ENCODE measurements at places on chromosomes 1 and 21. TPM values are rescaled to one million over a fixed set of nuclear protein-coding genes. Genes with fewer than 3 reads are reported as not detected.

Gene FAM72D
- total RNA-seq = 6.1 TPM

Gene POU3F1
- not detected for total RNA-seq

DNA sequence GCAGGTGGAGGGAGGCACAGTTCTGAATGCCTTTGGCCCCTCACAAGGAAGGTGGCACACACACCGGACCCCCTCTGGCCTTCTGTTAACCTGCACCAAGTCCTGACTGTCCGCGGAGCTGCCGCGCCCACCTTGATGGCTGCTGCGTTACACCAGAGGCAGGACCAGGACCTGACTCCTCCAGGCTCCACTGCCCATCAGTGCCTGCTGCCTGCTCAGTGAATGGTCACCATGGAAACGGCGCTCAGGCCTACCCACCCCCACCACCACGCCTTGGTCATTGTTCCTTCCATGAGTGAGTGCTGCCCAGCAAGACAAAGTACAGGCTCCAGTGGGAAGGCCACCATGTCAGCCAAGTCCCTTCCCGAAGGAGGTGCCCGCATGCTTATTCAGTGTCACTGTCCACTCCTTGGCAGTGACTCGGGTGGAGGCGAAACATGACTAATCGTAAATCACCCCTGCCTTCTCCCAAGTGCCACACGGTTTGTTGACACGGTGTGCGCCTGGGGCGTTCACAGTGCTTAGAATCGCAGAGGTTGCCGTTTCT lies 57.3 kb downstream of the SLC37A1 start:
- DNase-seq = no peak

- DNase-seq = no peak
Observed at GRCh38 chr1:2234762-2235113, 6.6 kb downstream of the SKI start.

GRCh38 chr21:42521384-42521783 lies 7.7 kb downstream of the SLC37A1 start:
- DNase-seq = no peak
